Psoas muscle (tissue), 8 donors: ENCODE measurements at places on chromosomes 6 and 20.

- peak; percentile 28 for DNase-seq
Measured at GRCh38 chr20:31484001-31484400, 8.9 kb downstream of the REM1 start.

GRCh38 chr6:193773-194310 lies 98.4 kb upstream of the DUSP22 start:
- DNase-seq, result no peak

GRCh38 chr20:37961066-37961465 lies 58.1 kb downstream of the VSTM2L start:
- no peak for DNase-seq

GRCh38 chr6:143264986-143265764 lies 185.3 kb downstream of the ADAT2 start:
- DNase-seq, result no peak

- no peak for DNase-seq
Measured at GRCh38 chr6:126716826-126717509, 377.1 kb downstream of the CENPW start.

DNA sequence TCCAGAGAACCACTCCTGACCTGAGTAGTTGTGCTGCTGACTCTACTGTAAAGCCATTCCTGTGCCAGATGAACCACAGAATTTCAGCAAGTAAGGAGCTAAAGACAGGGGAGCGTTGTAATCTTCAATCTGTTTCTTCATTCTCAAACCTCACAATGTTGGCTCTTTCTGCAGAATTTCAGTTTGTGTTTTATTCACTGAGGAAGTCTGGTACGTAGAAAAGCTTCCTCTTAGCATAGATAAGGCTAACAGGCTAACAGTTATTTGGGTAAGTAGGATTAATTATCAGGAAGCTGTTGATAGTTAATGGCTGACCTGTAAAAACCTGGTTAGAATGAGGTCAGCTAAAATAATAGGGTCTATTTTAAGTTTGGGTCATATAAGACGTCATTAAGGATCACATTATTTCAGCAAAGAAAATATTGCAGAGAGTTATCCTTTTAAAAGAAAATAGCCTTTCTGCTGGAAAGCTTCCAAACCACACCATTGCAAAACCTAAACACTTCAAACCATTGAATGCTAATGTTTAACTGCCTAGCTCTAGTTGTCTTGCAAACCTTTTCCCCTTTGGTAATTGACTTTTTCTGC lies 14.1 kb upstream of the TENT5A start:
- no peak for DNase-seq
